ENCODE measurements at places on chromosomes 1 and 21. TPM values are rescaled to one million over a fixed set of nuclear protein-coding genes. Genes with fewer than 3 reads are reported as not detected.

Gene LRRC38
- polyA plus RNA-seq = 0.98 TPM

DNA sequence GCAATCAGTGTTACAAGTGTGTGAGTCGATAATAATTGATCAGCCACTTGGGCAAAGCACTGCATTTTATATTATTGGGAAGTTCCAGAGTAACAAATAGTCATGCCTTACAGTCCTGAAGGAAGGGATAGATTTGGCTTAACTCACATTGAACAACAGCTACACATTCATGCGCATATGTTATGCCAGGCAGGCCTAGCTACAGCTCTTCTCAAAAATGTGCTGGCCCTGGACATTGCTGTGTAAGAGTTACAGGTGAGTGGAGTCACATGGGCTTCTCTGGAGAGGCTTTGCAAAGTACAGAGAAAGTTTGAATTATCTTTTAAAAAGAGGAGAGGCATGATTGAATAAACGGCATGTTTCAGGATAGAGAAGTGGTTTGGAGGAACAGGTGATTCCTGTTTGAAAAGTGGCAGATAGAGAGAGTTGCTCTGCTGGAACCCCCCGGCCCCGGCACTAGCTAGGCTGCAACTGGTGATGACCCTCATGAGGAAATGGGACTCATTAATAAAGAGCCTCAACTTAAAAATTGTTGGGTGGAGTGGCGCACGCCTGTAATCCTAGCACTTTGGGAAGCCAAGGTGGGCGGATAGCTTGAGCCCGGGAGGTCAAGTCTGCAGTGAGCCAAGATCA is 200.6 kb downstream of the CRB1 start:
- DNase-seq = no peak

GRCh38 chr21:43737158-43737950 is 18.4 kb downstream of the PDXK start:
- no peak for DNase-seq

DNA sequence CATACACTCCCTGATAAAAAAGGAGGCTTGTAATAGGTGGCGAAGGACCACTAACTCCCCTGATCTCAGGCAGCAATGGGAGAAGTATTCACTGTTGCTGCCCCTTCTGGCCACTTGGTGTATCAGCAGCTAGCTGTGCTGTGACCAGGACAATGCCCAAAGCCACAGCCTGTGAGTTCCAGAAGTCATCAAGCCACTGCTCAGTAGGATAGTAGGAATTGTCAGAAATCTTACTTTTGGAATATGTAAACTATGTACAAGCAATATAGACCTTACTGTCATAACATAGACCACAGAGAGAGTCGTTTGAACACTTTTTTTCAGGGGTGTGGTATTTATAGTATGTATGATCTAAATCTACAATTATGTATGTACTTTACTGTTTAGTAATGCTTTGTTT is 248.3 kb upstream of the CAMK1G start:
- no peak for DNase-seq

DNA sequence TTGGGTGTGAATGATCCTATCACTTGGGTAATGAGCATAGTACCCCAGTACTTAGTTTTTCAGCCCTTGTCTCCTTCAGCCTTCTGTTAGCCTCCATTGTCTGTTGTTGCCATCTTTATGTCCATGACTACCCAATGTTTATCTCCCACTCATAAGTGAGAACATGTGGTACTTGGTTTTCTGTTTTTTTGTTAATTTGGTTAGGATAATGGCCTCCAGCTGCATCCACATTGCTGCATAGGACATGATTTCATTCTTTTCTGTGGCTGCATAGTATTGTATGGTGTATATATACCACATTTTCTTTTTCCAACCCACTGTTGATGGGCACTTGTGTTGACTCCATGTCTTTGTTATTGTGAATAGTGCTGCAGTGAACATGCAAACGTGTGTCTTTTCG is 39.6 kb upstream of the GPR52 start:
- DNase-seq = no peak

- DNase-seq = peak; percentile 23
Measured at GRCh38 chr1:23019863-23020625, 776 bp downstream of the KDM1A start.
